NCI-H524 (cell line): ENCODE measurements at places on chromosomes 5 and 9.

- DNase-seq = no peak
Observed at GRCh38 chr5:35087991-35088390, 40.2 kb upstream of the AGXT2 start.

DNA sequence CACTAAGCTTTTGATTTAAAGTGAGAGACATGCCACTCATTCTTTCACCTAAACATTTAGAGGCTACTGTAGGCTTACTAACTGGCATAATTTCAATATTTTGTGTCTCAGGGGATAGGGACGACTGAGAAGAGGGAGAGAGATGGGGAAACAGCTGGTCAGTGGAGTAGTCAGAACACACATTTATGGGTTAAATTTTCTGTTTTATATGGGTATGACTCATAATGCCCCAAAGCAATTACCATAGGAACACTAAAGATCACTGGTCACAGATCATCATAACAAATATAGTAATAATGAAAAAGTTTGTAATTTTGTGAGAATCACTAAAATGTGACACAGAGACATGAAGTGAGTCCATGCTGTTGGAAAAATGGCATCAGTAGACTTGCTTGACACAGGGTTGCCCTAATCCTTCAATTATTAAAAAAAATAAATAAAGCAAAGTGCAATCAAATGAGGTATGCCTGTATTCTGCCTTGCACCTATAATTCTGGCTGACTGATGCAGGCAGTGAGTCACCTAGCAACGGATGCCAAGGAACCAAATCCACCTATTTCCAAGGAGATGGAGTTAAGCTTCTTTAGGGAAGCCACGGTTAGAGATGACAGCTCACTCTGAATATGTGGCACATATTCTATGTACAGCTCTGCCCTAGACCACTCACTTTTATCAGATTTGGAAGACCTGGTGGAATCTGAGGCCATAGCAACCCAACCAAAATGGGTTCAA is 166.1 kb downstream of the MARCHF11 start:
- no peak for DNase-seq

GRCh38 chr9:95363051-95363841 is 45.7 kb upstream of the FANCC start:
- peak; percentile 67 for DNase-seq

DNA sequence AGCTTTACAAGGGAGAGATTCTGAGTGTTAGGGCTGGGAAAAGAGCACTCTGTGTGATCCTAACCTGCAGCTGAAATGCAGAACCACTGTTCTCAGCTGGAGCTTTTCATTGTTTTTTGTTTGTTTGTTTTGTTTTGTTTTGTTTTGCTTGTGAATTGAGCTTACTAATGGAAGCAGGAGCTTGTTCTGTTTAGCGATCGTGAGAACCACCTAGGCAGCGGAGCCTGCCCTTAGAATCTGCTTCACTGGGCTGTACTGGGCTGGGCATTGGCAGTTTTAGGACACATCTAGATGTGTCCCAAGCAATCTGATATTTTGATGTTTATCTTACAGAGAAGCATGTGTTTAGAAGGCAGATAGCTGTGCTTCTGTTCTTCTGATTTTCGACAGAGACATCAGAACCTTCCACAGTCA is 14.3 kb downstream of the SYK start:
- DNase-seq = no peak

DNA sequence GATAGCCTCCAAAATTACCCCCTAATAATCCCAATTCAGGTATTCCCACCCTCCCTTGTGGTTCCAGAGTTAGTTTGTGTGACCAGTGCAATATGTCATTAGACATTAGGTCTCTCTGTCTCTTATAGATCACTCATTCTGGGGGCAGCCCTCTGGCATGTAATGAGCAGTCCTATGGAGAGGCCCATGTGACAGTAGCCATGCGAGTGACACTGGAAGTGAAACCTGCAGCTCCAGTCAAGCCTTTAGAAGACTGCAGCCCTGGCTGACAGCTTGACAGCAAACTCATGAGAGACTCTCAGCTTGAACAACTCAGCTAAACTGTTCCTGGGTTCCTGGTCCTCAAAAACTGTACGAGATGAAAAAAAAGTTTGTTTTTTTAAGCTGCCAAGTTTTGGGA is 54.0 kb upstream of the HSPB3 start:
- no peak for DNase-seq
